Activated naive CD4-positive, alpha-beta T cell treated with anti-CD3 and anti-CD28 coated beads, Interleukin-2, amount 10 ng/mL, durations not matched to agents 7 days and 5 days (primary cell): ENCODE measurements at places on chromosomes 7 and 10.

GRCh38 chr7:84492098-84493034 lies 297.8 kb upstream of the SEMA3A start:
- DNase-seq: no peak

DNA sequence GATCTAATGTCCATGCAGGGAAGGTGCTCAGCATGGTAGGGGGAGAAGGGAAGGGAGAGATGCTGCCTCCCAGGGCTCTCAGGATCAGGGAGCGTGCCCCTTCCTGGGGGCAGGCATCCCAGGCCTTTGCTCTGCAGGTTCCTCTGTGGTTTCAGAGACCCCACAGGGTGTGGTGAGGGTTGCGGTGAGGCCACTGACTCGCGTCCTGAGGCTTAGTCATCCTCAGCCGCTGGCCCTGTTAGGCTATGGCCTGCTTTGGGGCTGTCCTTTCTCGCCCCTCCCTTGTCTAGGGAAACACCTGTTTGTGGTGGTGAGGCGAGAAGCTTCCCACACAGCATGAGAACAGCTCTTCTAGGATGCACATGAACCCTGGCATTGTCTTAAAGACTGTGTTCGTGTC lies 558.3 kb upstream of the FOXK1 start:
- no peak for DNase-seq

DNA sequence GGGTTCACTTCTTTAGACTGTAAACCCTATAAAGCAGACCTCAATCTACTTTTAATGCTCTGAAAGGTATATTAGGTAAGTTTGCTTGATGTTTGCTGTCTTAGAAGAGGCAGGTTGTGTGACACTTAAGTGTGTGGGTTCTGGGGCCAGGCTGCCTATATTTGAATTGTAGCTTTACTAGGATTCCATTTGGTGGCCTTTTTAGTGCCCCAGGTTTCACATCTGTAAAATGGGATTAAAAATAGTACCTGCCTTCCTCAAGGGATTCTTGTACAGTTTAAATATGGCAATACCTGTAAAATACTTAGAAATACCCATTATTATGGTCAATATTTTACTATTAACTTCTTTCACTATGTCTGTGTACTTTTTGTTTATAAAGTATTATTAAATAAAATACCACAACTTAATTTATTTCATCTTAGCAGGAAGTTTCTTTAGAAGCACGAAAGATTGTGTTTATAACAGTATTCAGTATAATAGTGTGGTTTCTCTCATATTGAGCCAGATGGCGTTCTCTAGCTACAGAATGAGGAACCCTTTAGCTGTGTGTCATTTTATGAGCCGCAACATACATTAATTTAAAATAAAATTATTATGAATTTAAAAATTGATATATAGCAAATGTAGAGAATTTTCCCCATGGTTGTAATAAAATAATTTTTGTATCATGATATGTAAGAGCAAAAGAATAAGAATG lies 94.2 kb downstream of the CDK14 start:
- no peak for DNase-seq

GRCh38 chr10:76868098-76868977 lies 769.3 kb downstream of the KCNMA1 start:
- DNase-seq: no peak
